ENCODE measurements at places on chromosomes 2 and 18.

DNA sequence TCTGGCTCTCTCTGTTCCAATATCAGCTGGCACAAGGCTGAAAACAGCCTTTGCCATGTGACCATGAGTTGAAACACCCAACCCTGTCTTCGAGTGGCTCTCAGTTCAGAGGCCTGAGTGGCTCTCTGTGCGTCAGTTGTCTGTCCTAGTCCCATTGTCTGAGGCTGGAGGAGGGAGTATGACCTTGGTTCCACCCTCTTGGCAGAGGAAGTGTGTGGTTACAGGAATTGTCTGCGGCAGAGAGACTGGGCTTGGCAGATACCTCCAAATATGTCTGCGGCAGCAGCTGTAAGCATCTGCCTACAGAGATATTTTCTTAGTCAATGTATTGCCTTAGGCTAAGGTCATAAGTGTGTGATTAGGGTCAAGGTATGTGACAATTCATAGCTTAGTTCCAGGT is 32.6 kb downstream of the CNGA3 start:
- DNase-seq, result no peak

- no peak for DNase-seq
These were observed 316.1 kb upstream of the MMADHC start for GRCh38 chr2:149903626-149904025.

- DNase-seq, result no peak
These were observed 37.2 kb upstream of the CFAP36 start for GRCh38 chr2:55482186-55482884.

- DNase-seq, result no peak
These were observed 3.6 kb downstream of the UCN start for GRCh38 chr2:27304488-27305240.

GRCh38 chr2:116132833-116133232 is 1681.7 kb upstream of the DDX18 start:
- no peak for DNase-seq

DNA sequence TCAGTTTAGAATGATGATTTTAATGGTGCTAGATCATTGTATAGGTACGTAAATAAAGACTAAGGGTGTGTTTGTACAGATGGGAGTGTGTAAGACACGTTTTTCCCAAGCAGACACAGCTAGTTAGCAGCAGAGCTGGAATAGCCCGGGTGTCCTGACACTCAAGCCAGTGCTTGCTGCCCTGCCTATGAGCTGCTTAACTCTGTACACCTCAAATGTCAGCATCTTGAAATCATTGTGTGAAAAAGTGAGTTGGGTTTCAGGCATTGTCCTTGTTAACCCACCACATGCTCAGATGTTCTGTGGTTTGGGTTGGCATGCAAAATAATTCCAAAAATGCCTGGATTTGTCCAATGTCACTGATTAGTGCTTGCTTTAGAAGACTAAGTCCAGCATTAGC is 13.0 kb upstream of the TET3 start:
- DNase-seq, result no peak

DNA sequence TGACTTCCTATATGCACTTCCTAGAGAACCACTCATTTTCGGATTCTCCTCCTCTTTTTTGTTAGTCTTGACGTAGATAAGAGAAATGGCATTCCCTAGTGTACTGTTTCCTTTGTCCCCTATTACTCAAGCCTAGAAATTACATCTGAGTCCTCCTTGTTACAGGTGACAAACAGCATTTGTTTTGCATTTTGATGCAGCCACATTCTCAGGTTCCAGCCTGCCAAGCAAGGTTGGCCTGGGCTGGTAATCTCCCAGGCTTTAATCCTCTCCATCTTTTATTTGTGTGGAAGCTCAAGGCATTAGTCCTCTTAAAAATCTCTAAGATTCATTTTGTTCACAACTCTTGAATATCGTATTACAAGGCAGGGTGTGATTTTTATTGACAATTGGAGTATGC is 318.0 kb upstream of the NRP2 start:
- DNase-seq, result no peak

DNA sequence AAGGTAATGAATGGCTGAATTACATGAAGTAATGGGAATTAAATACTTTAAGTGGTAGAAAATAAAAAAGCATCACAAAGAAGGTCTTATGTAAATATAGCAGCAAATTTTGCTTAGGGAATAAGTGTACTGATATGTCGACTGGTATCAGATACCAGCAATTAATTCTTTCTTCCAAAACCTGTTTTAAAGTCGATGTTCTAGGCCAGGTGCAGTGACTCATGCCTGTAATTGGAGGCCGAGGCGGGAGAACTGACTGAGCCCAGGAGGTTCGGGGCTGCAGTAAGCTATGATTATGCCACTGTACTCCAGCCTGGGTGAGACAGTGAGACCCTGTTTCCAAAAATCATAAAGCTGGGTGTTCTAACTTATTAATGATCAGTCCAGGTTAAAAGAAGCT is 30.3 kb downstream of the SP3 start:
- DNase-seq, result no peak

GRCh38 chr2:64854773-64855237 is 134.4 kb upstream of the SLC1A4 start:
- DNase-seq, result no peak

DNA sequence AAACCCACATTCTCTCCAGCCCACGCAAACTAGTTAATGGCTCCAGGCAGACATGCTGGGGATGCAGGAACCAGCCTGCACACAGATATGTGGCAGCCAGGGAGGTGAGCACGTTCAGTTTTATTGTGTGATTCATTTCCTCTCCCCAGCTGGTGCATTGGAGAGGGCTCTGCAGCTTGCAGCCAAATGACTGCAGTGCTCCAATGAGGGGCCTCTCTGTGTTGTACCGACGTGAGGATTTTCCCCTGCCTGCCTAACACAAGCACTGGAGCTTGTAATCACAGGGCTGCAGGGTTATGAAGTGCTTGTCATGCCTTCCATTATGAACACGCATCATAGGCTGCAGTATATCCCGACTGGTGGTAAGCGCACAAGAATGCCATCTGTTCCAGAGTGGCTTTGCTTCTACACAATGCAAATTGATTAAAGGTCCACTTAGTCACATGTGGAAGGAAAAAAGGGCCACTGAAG is 92.3 kb upstream of the THUMPD2 start:
- DNase-seq, result no peak
